ENCODE measurements at places on chromosomes 7 and 10.

DNA sequence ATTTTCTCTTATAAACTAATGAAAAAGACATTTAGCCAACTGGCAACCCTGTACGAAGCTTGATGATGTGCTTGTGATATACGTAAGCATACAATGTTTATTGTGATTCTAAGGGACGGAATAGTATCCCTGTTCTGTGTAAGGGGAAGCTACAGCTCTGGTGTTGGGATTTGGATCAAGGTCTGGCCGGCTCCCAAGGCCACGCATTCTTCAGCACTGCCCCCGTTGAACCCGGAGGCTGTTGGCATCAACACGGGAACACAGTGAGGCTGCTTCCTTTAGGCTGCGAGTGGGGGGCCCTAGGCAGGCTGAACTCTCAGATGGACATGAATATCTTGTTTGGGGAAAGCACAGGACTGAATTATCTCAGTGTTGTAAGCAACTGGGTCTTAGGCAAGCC lies 180.6 kb downstream of the CAMK1D start:
- DNase-seq, result no peak

GRCh38 chr7:40851001-40851400 lies 716.2 kb downstream of the SUGCT start:
- no peak for DNase-seq

GRCh38 chr7:157379493-157379892 lies 42.7 kb downstream of the DNAJB6 start:
- no peak for DNase-seq

DNA sequence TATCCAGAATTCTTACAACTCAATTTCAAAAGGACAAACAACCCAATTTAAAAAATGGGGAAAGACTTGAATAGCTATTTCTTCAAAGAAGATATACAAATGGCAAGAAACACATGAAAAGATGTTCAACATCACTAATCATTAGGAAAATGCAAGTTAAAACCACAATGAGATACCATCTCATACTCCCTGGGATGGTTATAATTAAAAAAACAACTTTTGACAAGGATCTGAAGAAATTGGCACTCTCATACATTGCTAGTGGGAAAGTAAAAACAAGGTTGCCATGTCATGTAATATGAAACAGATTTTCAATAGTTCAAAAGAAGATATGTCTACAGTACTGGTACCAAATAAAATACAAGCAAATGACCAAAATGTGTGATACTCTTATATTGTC lies 9.0 kb downstream of the OAT start:
- no peak for DNase-seq

GRCh38 chr7:3861941-3862340 lies 560.9 kb downstream of the SDK1 start:
- no peak for DNase-seq

DNA sequence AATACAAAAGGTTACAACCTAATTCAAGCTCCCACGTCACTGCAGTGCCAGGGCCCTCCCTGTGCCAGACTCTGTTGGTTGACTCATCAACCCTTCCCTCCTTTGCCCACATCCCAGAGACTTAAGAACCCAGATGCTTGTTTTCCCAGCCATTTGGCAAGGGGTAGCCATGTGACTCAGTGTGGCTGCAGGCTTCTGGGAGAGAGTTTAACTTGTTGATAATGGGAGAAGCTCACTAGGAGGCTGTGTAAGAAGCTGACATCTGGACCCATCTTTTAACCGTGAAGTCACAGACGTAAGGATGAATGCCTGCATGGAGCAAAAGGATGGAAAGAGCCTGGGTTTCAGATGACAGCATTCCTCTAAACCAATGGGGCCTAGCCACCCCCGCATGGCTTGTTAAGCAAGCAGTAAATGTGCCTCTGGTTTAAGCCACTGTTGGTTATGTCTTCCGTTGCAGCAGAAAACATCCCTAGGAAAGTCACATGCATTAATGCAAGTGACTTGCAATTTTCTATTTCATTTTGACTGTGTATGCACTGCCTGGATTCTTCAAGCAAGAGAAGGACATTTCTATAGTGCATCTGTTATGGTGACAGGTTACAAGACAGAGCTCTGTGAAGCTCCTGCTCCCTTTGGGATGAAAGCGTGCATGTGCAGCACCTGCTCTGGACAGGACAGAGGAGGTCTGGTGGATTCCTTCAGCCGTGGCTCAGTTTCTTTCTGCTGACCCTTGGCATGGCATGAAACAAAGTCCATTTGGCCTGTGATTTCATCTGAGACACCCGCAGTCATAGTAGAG lies 57.5 kb upstream of the CREB5 start:
- DNase-seq, result no peak

GRCh38 chr10:79293841-79294581 lies 53.3 kb upstream of the PPIF start:
- DNase-seq, result no peak

DNA sequence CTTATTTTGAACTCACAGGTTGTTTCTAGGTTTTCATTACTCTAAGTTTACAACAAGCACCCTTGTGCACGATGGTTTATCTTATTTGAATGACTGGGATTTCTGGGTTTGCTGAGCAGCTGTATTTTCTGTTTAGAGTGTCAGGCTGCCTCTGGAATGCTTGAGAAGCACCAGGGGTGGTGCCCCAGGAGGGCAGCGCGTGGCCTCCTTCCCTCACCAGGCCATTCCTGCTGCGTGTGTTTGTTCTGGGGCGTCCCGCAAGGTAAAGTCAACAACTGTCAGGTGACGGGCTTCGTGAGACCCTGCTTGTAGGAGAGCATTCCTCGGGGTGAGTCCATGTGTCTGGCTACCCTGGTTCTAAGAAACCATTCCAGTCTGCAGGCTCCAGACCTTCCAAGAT lies 54.9 kb downstream of the FAM171A1 start:
- no peak for DNase-seq

GRCh38 chr7:24505968-24506367 lies 67.3 kb upstream of the PALS2 start:
- DNase-seq, result no peak

- no peak for DNase-seq
These were observed 30.7 kb upstream of the TRIL start for GRCh38 chr7:28988810-28989209.

DNA sequence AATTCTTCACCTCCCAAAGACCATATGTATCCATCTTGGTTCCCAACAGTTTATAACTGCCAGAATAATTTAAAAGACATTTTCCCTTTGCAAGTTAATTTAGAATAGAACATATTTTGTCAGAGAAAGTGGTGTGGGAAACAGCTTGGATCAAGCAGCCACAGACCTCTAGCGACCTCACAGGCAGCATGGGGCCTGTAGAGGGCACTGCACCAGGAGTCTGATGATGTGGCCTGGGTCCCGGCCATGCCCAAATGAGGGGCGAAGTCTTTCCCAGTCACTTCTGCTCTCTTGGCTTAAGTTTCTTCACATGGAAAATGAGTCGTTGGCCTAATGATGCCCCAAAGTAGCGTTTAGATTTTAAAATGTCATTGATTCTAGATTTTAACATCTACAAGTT lies 243.2 kb downstream of the SDK1 start:
- no peak for DNase-seq

- no peak for DNase-seq
These were observed 34.7 kb downstream of the GSDME start for GRCh38 chr7:24722386-24723177.

- no peak for DNase-seq
These were observed 13.6 kb upstream of the GHRHR start for GRCh38 chr7:30950197-30950596.

DNA sequence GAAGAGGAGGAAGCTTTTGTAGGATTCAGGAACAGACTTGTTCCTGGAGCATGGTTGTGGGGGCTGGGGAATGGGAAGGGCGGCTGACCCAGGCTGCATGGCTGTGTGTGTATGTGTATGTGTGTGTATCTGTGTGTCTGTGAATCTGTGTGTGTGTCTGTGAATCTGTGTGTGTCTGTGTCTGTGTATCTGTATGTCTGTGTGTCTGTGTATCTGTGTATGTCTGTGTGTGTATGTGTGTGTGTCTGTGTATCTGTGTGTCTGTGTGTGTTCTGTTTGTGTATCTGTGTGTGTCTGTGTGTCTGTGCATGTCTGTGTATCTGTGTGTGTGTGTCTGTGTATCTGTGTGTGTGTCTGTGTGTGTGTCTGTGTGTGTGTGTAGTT lies 6.6 kb upstream of the STX1A start:
- no peak for DNase-seq

DNA sequence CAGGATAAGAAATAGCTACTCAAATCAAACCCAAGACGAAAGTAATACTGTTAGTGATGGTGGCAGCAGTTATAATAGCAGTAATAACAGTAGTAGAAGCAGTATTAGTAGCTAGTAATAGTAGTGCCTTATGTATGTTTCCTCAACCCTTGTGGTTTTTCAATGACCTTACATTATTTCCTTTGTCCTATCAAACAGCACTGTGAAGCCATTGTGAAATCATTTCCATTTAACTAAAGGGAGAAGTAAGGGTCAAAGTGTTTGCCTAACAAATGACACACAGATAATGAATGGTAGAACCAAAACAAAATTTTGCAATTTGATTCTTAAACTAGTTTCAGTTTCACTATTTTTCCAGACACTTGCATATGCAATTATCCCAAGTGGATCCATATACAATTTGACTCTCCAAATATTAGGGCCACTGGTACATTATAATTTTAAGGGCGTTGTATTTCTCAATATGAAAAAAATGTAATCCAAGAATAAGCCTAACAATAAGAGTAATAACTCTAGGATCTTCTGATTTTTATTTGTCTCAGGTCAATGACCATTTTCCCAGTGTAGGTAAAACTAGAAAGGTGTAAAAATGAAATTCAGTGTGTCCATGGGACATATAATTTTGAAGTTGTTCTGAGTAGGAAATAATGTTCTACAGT lies 33.7 kb upstream of the TMEM26 start:
- DNase-seq, result no peak

All from stimulated activated CD4-positive, alpha-beta T cell treated with anti-CD3 and anti-CD28 coated beads, Interleukin-12 subunit alpha, Interleukin-12 subunit beta, amount 100 ng/mL, for 4 hours (primary cell).